ENCODE measurements at places on chromosomes 7 and 10.

GRCh38 chr10:71713135-71714030, 6.2 kb downstream of the C10orf105 start:
- DNase-seq: peak; percentile 36

GRCh38 chr10:101033276-101033675, 2.2 kb downstream of the SFXN3 start:
- DNase-seq: no peak

DNA sequence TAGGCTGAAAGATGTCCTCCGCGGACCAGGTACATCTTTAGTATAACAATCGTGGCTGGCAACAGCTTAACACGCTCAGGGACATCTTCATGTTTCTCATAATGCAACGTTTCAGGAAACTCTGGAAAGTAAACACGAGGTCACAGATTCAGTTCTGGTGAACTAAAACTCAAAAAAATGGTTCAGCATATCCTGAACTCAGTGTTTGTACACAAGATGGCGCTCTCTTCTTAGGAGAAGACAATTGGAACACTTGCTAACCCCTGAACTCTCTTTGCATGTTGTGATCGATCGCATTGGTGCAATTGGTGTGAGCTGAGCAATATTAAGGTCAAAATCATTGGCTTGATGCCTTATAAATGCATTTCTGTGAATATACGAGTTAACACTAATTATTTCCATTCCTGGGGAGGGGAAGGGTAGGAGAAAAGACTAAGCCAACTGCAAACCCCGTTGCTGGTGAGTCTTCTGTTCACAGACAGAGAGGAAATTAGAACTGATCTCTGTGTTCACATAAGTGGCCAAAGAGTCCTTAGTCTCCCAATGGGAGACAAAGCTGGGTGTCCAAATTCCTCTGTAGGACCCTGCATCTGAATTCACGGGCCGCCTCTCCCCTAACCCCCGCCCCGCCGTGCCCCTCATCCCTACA, 52.6 kb upstream of the FAM180A start:
- DNase-seq: peak; percentile 69

- DNase-seq: no peak
Observed at GRCh38 chr10:2914741-2915140, 152.6 kb upstream of the PFKP start.

- DNase-seq: no peak
Observed at GRCh38 chr10:50629495-50630122, 5.9 kb upstream of the SGMS1 start.

DNA sequence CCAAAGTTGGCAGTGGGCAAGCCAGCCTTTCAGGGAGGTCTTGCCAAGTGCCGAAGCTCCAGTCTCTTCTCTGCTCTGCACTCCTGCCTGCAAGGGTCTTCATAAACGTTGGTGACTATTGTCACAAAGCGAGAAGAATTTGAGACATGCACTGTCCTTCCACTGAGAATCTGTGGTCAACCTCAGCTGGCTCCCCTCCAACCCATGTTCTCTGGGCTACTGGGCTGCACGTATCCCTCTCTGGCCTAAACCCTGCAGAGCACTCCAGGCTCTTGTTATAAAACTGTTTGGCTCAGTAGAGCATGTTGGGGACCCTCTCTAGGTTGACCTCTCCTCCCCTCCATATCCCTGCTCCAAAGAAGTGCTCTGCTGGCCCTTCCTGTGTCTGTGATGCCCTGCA, 260.4 kb upstream of the NFE2L3 start:
- DNase-seq: no peak

- no peak for DNase-seq
Observed at GRCh38 chr7:43576241-43576640, 6.7 kb upstream of the STK17A start.

- no peak for DNase-seq
Observed at GRCh38 chr7:7641129-7641663, 644 bp downstream of the UMAD1 start.

- peak; percentile 63 for DNase-seq
Observed at GRCh38 chr7:28407651-28408050, 4.7 kb upstream of the CREB5 start.

- DNase-seq: no peak
Observed at GRCh38 chr10:66283064-66283463, 642.8 kb upstream of the LRRTM3 start.

DNA sequence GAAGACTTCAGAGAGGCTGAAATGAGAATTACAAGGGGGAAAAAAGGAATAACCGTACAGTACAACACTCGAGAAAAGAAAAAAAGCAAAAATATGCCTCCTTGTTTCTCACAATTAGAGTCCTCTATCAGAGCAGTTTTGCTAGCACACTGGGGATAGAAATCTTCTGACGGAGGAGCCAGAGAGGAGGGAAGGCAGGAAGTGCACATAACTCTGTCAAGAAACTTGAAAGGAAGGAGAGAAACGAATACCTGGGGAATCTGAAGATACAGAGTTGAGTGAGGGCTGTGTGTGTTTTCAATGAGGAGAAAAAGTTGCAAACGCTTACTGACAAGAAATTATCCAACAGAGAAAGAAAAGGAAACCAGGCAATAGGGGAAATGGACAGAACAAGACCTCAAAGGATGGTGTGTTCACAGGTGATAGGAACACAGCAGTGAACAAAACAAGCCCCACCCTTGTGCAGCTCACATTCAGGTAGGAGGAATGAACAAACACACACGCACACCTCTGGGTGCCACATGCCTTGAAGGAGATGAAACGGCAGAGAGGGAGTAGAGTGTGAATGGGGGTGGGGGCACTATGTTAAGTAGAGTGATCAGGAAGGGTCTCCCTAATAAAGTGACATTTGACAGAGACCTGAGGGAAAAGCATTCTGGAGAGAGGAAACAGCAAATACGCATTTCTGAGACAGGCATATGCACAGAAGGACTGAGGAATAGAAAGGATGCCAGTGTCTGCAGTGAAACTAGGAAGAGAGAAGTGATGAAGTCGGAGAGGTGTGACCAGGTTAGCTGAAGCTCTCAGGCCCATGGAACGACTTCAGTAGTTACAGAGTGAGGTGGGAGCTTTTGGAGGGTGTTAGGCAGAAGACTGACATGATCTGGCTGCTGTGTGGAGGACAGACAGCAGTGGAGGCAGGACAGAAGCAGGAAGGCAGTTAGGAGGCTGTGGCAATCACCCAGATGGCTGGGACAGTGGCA, 46.7 kb upstream of the SPOCK2 start:
- no peak for DNase-seq

DNA sequence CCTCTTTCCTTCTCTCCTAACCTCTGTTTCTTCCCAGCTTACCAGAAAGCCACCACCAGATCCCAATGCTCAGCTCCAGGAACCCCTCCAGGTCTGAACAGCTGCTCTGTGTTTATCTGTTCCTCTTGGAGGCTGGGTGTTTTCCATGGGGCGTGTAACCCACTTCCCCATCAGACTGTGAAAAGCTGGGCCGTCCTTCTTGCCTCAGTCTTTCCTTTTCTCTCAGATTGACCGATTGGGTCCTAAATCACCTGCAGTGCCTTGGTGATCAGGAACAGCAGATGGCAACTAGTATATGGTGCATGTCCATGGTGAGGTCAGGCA, 4.8 kb downstream of the SH3PXD2A start:
- no peak for DNase-seq

- DNase-seq: no peak
Observed at GRCh38 chr7:7789551-7789988, 71.2 kb upstream of the RPA3 start.

DNA sequence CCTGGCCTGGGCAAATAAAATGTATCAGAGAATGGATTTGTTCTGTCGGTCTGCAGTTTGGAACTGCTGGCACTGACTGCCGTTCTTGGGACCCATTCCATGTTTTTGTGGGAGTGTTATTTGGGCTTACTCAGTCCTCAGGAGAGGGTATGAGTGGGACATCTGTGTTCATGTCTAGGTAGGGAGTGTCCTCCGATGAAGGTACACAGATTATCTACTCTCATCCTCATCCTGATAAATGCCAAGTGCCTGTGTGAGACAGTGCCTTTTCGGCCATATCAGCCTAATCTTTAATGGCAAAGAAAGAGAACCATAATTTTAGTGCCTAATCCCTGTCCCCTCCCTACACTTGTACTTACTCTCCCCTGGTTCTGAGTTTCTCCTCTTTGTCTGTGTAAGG, 409.4 kb downstream of the REEP3 start:
- no peak for DNase-seq

DNA sequence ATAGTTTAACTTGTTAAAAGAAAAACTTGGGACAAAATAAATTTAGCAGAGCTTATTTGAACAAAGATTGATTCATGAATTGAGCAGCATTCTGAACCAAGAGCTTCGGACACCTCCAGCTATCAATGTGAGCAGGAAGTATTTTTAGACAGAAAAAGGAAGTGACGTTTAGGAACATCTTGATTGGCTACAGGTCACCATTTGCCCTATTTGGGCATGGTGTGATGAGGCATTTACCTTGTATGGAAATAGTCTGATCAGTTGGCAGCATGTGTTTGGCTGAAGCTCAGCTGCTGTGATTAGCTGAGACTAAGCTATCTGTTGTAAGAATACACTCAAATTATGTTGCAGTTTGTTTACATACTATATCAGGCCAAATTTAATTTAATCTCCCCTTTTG, 185.1 kb downstream of the ATRNL1 start:
- no peak for DNase-seq

GRCh38 chr7:39336442-39336841, 229.8 kb upstream of the YAE1 start:
- DNase-seq: peak; percentile 72

GRCh38 chr10:98445200-98445812, 1.4 kb downstream of the HPS1 start:
- DNase-seq: no peak

DNA sequence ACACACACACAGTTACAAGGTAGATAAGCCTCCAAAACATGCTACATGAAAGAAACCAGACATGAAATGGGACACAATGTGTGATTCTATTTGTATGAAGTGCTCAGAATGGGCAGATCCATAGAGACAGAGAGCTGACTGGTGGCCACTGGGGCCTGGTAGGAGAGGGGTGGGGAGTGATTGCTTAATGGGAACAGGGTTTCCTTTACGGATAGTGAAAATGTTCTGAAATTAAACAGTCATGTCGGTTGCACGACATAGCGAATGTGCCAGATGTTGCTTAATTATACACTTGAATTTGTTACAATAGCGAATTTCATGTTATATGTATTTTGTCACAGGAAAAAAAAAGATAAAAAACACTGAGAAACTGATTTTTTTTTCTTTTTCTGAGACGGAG, 122.3 kb downstream of the SPDYE5 start:
- DNase-seq: no peak

DNA sequence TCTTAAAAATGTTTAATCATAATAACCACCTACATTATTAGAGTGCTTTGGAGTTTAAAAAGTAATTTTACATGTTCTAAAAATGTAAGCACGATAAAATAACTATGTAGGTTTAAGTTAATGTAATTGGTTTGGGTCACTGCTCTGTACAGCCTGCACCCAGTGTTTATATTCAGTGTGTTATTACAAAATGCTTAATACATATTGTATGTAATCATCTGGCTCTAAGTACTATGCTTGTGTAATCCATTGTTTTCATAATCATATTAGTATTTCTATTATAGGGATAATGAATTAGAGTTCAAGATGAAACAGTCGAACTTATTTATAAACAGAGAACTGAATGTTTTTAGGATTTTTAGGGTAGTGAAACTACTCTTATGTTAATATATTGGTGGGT, 13.1 kb downstream of the RPA3 start:
- DNase-seq: no peak

DNA sequence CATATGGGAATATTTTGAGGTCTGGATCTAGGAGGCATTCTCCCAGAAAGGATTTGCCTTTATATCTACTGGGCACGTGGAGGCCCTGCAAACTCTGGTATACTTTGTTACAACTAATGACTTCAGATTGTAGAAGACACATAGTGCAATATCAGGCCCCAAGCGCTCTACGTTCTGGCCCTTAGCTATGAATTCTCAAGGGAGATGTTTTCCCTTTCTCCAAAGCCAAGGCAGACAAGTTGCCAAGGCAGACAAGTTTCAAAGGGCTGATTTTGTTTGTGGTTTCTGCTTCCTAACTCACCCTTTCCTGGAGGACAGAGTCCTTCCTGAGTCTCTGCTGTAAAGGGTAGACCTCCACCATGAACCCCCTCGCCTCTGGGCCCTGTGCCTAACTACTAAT, 99.4 kb upstream of the CTTNBP2 start:
- no peak for DNase-seq

DNA sequence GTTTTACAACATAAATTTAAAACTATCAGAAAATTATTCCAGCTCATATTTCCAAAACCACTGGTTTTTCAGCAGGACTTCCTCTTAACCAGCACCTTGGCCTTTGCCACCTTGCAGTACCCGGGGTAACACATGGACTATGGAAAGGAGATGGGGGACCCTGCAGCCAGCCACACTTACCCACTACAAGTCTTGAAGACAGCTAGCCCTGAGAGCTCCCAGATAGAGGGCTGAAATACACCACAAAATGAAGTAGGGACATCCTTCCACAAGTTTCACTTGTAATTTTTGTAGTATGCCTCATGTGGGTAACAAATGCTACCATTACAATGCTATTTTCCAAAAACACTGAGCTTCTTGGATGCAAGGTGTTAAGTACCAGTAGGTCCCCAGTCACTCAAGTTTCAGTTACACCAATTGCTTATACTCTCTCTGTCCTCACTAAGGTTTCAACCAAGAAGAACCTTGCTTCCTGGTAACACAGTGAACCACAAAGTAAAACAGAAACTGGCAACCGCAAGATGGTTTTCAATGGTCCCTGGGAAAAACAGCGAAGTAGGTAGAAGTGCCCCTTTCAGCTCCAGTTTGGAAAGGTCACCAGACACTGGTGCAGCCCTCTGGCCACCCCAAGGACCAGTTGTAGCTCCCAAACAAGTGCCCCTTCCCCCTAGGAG, 110.9 kb downstream of the SGMS1 start:
- no peak for DNase-seq

DNA sequence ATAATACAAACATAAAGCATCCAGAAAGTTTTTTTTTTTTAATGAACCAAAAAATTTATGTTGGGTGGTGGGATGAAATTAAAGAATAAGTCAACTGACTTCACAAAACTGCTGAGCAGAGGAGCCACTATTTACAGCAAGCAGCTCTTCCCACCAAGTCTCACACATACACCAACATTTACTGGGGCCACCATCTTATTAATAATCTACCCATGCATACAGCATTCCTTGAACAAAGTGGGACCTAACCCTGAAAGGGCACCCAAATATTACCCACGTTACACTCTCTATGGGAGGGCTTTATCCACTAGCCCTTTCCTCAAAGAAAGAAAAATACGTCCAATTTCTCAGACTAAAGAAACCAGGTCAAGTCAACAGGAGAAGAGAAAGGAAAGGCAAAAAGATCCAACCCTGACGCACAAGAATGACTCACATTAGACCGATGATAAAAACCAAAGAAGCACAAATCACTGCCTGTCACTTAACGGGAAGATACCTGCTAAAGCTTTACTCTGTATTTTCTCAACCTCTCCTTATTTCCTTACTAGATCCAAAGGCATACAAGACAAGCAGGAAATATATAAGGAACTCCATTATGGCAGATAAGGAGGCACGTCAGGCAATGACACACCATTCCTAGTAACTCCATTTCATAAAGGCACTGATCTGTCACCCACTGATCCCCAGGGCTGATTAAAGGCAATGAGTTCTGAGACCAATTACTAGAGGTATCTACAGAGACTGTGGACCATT, 141.8 kb upstream of the ASAH2 start:
- no peak for DNase-seq
